ENCODE measurements at places on chromosomes 2 and 18.

DNA sequence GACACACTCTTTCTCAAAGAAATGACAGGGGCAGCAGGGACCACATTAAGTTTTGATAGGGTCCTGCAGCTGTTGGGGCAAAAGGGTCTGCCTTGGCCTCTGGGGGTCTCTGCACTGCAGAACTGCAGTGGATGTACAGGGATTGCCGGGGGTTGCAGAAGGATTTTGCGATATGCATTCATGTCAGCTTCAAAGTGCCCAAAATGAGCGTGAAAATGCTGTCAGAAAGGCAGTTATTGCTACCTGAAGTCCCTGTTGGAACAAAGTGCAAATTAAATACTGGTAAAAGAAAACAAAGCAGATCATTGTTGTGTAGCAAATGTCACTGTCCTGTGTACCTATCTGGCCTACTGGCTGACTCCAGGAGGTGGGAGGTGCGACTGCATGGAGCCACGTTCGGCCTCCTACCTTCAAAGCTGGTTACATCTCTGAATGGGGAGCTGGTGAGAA lies 78.8 kb upstream of the MAP4K3 start:
- DNase-seq = no peak

GRCh38 chr2:9473985-9474360 lies 378 bp upstream of the IAH1 start:
- peak; percentile 65 for DNase-seq

GRCh38 chr2:133765658-133766057 lies 197.4 kb upstream of the NCKAP5 start:
- DNase-seq = no peak

DNA sequence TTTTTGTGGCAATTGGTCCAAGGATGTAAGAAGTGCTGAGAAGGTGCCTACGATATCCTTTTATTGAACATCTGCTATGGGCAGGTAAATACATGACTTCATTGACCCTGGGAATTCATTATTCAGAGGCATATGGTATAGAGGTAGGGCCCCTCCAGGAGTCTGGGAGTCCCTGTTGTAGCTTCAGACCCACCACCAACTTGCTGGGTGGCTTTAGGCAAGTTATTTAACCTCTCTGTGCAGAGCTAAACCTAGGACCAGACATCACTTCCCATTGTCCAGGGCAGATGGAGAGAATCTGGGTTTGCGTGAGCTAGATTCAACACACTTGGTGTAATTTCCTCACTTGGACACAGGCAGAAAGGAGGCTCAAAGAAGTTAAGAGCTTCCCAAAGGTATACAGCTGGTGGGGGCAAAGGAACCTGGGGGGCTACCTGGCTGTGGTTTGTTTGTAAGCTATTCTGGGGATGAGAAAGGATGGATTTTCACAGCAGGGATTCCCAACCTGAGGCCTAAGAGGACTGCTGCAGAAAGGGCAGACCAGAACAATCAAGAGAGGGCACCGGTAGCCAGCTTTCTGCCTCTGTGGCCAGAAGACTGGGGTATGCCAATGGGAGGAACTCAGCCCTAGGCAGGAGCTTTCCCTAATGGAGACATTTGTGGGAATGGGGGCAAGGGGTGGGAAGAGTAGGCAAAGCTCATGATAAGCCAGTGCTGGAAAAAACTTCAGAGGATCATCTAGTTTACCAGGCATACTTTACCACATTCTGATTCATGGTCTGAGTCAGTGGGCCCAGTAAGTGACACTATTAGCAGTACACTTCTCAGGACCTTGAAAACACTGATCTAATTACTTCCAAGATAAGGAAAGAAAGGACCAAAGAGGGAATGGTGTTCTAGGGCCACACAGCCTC lies 102.7 kb upstream of the SMAD2 start:
- DNase-seq = no peak

- DNase-seq = no peak
Observed at GRCh38 chr18:52183107-52183506, 156.9 kb upstream of the DCC start.

DNA sequence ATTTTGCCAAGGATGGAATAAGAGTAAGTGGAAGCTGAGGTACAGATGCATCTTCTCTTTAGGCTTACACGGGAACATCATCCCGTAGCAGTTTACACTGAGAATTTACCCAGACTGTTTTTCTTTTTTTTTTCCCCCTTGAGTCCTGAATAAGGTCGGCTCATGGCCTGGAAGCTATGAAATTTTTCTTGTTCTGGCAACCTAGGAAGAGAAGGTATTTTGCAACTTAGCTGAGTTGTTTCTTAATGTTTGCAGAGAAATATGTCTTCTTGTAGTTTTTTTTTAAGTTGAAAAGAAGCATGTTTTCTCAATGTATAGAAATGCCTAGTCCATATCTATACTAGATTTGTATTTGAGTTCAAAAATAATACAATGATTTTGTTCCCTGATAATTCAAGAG lies 712.5 kb downstream of the TDRD15 start:
- DNase-seq = no peak

DNA sequence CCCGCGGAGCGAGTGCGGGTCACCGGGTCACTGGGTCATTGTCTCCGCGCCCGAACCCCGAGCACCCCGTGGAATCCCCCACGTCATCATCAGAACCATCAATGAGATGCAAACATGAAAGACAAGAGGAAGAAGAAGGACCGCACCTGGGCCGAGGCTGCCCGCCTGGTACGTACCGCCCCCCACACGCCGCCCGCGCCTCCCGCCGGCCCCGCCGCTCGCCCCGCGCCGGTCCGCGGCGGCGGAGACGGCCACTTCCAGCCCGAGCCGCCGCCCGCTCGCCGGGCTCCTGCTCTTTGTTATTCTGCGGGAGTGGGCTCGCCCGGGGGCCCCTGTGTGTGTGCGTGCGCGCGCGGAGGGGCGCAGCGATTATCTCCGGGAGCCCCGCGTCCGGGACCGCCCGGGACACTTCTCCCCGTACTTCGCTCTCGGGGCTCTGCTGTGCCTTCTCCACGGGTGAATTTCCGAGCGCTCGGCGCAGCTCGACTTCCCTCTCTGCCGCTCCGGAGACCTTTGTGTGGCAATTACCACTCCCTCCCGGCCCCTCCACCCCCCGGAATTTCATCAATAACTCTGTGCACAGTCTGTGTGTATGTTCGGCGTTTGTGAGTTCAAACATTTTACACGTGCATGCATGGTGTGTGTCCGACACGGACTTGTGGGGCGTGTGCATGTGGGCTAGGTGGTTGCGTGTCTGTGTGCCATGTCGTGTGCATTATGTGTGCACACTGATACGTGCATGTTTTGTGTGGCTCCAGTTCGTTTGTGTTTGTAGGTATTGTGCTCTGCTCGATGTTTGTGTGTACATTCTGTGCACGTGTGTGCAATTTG lies 714 bp downstream of the ASXL3 start:
- DNase-seq = no peak

GRCh38 chr2:209334188-209335017 lies 89.4 kb upstream of the MAP2 start:
- peak; percentile 54 for DNase-seq

GRCh38 chr2:109223490-109223889 lies 94.5 kb downstream of the SH3RF3 start:
- no peak for DNase-seq

- DNase-seq = no peak
Observed at GRCh38 chr2:34604164-34604563, 1005.1 kb upstream of the FAM98A start.

DNA sequence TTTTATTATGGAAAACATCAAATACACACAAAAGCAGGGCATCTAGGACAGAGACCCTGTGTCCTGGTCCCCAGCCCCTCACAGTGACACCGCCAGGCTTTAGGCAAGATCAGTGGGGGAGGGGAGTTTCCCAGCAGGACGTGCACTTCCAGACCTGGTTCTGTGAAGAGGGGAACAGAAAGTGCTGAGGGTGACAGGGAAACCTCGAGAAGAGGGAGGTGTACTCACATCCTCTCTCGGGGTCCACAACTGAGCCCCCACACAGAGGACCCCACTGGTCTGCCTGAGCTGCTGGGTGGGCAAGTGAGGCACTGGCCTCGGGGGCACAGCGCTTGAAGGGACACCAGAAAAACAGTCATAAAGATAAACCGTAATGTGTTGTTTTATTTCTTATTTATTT lies 4.4 kb upstream of the GPR35 start:
- no peak for DNase-seq

DNA sequence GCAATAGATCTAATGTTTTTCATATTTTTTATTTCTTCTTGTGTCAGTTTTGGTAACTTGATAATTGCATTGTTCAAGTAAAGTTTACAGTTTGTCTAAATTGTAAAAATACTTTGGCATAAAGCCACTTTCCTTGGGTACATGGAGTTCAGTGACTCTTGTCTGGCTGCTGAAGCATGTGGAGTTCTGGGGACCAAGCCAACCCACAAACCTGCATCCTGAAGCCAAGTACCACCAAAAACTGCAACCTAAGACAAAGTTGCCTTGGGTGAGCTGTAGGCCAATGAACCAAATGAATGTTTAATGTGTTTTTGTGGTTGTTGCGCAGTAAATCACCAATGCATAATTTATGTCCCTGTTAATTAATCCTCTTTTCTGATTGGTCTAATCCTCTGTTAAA lies 872.6 kb downstream of the BCL11A start:
- DNase-seq = no peak

- no peak for DNase-seq
Observed at GRCh38 chr2:18630101-18630500, 40.7 kb upstream of the NT5C1B start.

DNA sequence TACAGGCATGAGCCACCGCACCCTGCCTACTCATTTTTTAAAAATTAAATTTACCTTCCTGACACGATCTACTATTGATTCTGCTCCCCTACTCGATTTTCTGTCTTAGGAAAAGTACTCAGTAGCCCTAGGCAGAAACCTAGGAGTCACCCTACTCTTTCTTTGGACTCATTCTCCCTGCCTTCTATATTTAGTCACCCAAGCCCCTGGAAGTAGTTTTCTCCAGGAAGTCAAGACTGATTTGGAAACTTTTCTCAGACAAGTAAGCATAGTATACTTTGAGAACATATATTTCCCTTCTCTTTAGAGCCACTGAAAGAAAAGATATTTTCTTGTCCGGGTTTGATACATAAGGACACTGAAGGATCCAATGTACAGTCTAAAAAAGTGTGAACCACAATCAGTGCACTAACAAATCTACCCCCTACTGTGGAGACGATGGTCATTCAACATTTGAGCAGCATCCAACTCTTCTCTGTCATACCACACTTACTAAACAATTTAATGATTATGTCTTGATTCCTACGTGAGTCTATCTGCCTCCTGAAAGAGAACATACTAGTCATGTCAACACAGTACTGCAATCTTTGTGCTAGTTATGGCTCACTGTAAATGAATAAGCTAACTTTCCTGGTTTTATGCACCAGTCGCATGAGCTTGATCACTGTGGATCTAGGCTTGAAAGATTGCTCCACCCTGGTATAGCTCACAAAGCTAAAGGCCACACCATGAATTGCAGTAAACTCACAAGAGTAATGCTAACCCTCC lies 19.8 kb downstream of the YWHAQ start:
- DNase-seq = no peak

GRCh38 chr18:3405713-3406112 lies 44.3 kb upstream of the TGIF1 start:
- DNase-seq = no peak

- no peak for DNase-seq
Observed at GRCh38 chr2:2597712-2598111, 266.6 kb upstream of the MYT1L start.

DNA sequence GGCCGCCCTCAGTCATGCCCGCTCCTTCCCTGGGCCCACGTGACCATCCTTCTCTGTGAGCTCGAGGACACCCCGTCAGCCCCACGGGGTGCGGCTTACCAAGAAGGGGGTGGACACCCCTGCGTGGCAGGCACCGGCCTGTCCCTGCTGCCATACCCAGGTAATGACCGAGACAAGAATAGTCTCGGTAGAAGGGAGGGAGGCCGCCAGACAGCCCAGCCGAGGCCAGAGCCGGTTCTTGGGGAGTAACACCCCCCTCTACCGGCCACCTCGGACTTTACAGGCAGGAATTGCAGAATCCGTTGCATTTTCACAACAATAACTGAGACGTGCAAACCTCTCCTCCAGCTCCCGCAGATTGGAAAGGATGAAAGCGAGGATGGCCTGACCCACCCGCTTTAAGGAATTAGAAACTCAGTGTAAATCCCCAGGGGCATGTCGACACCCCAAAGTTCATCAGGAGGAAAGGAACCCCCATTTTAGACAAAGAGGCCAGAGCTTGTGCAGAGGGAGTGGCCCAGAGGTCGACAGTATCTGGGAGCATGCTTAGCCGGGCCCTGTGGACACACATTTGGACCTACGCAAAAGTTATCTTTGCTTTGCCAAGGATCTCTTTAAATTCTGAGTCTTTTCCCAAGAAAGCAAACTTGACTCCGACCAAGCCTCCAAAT lies 60.1 kb upstream of the GLI2 start:
- peak; percentile 47 for DNase-seq

DNA sequence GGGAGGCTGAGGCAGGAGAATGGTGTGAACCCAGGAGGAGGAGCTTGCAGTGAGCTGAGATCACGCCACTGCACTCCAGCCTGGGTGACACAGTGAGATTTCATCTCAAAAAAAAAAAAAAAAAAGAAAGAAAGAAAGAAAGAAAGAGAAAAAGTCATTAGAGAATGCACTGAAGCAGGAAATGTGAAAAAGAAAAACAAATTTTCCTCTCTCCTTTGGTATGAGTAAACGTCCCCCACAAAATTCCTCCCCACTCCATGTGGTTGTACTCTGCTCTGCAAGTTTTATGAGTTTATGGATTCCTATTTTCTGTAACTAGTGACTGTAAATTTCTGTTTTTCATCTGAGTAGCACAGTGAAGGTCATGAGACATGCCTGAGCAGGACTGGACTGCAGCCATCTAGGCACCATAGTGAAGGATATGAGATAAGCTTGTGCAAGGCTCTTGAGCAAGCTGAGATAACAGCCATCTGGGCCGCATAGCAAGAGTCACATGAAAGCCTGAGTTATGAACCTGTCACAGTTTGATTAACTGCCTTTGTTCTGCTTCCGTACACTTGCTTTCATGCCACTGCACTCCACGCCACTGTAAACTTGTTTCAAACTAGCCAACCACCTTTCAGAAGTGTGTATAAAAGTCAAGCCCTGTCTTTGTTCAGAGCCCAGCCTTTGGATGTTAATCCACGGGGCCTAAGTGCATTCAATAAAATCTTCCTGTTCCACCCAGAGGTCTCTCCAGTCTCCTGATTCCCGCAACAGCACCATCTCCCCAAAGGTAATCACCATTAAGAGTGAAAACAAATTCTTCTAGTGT lies 50.2 kb downstream of the SKA1 start:
- no peak for DNase-seq
